ENCODE measurements at places on chromosomes 7 and 10.

DNA sequence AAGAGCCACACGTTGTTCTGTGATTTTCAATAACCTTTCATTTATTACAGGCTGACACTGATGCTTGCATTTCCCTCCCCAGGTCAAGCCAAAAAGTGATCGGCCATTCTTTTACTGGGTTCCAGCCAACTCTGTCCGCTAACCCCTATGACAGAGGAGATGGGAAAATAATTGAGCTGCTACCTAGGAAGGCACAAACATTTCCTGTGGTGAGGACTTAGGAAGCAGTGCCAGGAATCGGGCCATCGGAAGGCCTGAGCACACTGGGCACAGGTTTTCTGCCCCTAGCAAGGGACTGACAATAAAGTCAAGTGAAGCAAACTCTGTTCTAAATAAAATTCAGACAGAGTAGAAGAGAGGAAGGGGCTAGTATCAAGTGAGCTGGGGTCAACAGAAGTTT, 313.0 kb upstream of the AOAH start:
- no peak for DNase-seq

GRCh38 chr7:138233189-138233588, 156.9 kb downstream of the AKR1D1 start:
- no peak for DNase-seq

- DNase-seq, result no peak
Observed at GRCh38 chr10:96935810-96936209, 103.7 kb downstream of the LCOR start.

DNA sequence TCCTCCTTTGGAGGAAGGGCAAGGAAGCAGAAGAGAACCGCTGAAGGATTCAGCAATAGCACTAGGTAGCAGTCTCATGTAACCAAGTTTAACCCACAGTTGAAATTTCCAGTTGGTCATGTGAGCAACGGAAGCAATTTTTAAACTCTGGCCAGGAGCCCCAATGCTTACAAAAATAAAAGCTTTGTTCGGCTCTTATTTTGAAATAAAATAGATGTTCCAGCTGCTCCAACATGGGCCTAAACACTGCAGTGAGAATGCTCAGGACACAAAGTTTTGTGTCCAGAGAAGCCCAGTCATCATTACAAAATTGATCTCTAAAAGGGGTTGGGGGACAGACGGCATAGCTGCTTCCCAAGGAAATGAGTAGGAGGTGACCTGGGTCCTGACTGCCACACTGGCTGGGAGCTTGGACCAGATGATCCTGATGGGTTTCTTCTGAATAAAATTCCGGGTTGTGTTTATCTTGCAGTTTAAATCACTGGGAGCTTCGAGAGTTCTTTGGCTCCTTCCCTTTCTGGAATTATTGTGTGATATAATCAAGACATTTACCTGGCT, 452 bp upstream of the TMEM140 start:
- no peak for DNase-seq

DNA sequence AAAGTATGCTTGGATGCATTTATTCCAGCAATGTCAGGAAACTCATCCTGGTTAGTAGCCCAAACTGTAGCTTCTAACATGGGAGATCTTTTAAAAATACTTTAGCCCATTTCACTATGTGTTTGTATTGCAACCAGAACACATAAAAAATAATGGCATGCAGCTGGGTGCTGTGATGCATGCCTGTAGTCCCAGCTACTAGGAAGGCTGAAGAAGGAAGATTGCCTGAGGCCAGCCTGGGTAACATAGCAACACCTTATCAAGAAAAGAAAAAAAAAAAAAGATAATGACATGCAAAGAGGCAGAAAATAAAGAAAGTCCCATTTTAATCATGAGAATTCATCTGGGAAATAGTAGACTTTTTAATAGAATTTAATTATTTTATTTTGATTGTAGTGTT, 517.0 kb upstream of the TEX47 start:
- DNase-seq, result no peak

DNA sequence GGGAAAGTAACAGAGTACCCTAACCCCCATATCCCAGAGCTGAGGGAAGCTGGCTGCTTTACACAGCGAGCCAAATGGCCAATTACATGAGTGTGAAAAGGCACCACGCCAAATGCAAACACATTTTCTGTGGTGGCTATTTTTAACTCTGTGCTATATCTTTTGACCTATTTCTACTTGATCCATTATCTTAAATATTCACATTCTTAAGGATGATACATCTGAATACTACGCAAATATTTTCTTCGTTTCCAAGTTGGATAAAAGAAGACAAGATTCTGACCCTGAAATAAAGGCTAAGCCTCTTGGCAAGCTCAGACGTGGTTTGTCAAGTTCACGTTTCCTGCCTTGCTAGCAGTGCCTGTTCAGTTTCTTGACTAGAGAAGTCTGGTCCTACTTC, 146.7 kb upstream of the TMEM196 start:
- no peak for DNase-seq

- DNase-seq, result peak; percentile 46
Observed at GRCh38 chr7:142153400-142153799, 41.9 kb downstream of the MGAM2 start.

GRCh38 chr7:155440018-155440410, 17.9 kb upstream of the EN2 start:
- no peak for DNase-seq

DNA sequence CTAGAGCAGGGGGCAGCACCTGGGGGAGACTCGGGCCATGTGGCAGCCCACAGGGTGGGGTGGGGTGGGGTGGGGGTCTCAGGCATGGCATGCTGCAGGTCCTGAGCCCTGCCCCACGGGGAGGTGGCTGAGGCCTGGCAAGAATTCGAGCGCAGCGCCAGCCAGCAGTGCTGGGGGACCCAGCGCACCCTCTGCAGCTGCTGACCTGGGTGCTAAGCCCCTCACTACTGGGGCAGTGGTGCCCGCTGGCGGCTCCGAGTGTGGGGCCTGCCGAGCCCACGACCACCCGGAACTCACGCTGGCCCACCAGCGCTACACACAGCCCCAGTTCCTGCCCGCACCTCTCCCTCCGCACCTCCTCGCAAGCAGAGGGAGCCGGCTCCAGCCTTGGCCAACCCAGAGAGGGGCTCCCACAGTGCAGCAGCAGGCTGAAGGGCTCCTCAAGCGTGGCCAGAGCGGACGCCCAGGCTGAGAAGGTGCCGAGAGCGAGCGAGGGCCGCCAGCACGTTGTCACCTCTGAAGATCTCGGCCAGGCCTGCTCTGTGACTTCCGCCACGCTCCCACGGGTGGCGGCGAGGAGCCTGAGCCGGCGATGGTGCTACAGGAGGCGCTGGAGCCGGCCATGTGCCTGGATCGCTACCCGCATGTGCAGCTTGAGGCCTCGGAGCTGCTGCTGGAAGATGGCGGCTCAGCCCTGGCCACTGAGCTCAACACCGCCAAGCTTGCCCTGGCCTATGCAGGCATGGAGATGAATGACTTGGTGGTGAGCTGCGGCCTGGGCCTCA, 145.1 kb upstream of the C7orf33 start:
- no peak for DNase-seq

GRCh38 chr7:74379938-74380337, 73.8 kb upstream of the GTF2IRD1 start:
- DNase-seq, result no peak

DNA sequence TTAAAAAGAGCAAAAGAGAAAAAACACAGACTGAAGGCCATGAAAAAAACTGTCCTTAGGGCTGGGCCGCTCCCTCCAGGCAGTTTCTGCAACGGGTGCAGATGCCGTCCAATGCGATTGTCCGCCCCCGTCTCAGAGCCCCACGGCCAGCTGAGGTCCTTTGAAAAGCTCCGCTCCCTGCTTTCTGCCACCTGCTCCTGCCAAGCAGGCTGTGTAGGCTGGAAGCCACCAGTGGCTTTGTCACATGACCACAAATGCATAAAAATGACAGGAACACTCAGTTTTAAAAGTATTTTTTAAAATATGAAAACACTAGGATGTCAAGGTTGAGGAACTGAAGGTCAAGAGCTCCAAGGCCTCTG, 71.7 kb downstream of the AMZ1 start:
- no peak for DNase-seq

GRCh38 chr10:91632671-91633550, at the start of gene PPP1R3C:
TSS of gene PPP1R3C (minus strand) at chr10:91633071. CDS start at chr10:91632969, 102 bp downstream.
- DNase-seq, result peak; percentile 86

GRCh38 chr7:31933481-31933880, 136.7 kb downstream of the PDE1C start:
- no peak for DNase-seq

DNA sequence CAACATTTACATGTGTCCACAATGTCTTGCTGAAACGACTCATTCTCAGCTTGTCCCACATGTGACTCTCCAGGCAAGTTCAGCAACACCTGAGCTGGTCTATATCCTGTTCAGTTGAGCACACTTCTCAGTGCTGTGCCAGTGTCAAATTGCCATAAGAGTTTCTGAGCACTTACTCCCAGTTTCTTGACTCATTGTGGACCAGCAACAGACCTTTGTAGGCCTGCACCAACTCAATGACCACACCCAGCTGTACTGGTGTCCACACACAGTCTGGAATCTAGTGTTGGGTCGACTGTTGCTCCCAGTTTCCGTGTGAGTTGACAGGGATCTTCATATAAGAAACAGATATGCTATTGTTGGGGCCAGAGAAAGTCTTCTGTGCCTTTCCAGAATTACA, 88.0 kb downstream of the PTPN20 start:
- DNase-seq, result no peak

DNA sequence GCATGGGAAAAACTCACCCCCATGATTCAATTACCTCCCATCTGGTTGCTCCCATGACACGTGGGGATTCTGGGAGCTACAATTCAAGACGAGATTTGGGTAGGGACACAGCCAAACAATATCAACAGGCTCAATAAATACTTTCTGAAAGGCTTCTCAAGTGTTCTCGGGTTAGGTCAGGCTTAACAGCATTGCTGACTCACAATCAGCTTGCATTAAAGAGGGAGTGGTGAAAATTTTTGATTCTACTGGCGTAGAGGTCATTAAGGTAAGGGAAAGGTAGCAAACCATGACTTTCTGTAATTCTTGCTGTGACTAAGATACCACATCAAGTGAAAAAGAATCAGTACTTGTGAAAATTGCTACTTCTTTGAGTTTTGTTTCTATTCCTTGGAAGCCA, 126.4 kb downstream of the JCAD start:
- no peak for DNase-seq

DNA sequence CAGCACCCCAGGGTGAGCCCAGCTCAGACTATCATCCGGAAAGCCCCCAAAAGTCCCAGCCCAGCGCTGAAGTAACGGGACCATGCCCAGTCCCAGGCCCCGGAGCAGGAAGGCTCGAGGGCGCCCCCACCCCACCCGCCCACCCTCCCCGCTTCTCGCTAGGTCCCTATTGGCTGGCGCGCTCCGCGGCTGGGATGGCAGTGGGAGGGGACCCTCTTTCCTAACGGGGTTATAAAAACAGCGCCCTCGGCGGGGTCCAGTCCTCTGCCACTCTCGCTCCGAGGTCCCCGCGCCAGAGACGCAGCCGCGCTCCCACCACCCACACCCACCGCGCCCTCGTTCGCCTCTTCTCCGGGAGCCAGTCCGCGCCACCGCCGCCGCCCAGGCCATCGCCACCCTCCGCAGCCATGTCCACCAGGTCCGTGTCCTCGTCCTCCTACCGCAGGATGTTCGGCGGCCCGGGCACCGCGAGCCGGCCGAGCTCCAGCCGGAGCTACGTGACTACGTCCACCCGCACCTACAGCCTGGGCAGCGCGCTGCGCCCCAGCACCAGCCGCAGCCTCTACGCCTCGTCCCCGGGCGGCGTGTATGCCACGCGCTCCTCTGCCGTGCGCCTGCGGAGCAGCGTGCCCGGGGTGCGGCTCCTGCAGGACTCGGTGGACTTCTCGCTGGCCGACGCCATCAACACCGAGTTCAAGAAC, 1.1 kb downstream of the VIM start:
- DNase-seq, result peak; percentile 70

- DNase-seq, result no peak
Observed at GRCh38 chr10:132592790-132593383, 55.3 kb downstream of the INPP5A start.

- peak; percentile 92 for DNase-seq
Observed at GRCh38 chr7:27150568-27151340, 1.6 kb downstream of the HOXA3 start.

DNA sequence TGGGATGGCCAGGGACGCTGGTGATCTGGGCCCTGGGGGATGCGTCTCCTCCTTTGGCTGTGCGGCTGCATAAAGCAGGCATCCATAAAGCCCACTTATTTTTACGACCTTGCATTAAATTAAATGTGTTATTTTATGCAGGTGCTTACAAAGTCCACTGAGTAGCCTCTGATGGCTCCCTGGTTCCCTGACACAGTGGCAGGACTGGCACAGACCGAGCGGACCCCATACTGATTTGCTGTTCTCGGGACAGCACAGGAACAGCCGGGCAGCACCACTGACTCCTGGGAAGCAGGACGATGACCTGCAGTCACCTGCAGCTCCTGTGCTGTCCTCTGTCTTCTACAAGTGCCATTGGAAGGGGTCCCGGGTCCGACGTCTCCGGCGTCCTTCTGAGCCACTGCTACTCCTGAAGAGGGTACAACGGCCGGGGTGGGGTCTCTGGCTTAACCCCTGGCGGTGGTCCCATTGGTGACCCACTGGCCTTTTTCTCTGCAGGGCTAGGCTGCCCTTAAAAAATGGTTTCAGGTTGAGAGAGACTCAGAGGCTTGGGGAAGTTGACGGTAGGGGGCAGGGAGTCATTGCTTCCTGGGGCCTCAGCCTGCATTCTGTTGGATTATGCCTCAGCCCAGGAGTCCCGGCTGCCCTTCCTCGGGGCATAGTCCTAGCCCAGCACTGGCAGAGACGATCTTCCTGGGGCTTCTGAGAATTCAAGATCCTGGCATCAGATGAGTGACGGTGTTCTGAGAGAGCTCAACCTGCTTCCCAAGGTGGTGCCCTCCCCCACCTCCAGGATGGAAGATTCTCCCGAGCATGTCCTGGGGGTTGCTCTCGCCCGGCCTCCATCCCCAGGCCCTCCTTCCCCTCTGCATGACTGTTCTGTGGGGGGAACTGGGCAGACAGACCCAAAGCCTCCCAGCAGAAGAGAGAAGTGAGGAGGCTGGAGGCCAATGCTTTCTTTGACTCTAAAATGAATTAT, 330.1 kb downstream of the ADARB2 start:
- DNase-seq, result no peak

DNA sequence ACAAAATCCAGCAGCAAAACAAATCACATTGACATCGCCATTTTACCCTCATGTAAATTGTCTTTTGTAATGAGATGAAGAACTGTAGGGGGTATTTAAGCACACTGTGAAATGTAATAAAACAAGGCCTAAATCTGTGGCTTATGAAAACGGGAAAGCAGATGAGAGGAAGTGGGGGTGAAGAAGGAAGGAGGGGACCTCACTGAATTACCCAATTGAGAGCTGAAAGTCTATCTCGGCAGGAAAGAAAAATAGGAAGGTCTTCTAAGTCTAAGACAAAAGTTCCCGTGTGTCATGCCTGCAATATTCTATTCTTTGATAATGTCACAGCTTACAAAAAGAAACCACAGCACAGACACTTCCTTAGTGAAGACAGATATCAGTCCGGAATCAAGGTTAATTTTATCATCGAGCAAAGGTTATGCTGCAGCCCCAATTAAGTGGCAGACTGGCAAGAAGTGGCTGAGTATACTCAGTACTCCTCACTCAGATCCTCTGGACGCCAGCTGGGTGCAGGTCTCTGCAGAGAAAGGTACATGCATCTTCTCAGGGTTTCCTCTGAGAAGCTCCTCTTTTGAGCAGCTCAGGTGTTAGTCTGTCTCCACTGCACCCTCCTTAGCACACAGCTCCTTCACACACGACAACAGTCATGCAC, 239.7 kb downstream of the FANK1 start:
- DNase-seq, result no peak

- DNase-seq, result no peak
Observed at GRCh38 chr10:106395041-106395749, 769.3 kb downstream of the SORCS1 start.

GRCh38 chr7:30074422-30075030, 46.3 kb downstream of the PLEKHA8 start:
- DNase-seq, result peak; percentile 18

GRCh38 chr10:126872768-126873167, 32.5 kb upstream of the DOCK1 start:
- no peak for DNase-seq

All from HuH-7 (cell line).